Smooth muscle cell of bladder (primary cell): ENCODE measurements at places on chromosomes 7 and 10. TPM values are rescaled to one million over a fixed set of nuclear protein-coding genes. Genes with fewer than 3 reads are reported as not detected.

The PTPRZ1 gene
- total RNA-seq, result not detected in 2 replicates

The GRID2IP gene
- not detected in 2 replicates for total RNA-seq

The TBC1D12 gene
- total RNA-seq, result 11.7 and 13.9 TPM in 2 replicates

The FAM107B gene
- total RNA-seq, result 16.2 and 16.8 TPM in 2 replicates

The WDFY4 gene
- not detected in 2 replicates for total RNA-seq

The TAX1BP1 gene
- total RNA-seq, result 100.0 and 123 TPM in 2 replicates

The NPC1L1 gene
- 0.09 and 0.14 TPM in 2 replicates for total RNA-seq

The PDE6C gene
- total RNA-seq, result not detected in 2 replicates

The SPRN gene
- total RNA-seq, result 0.43 and 0.46 TPM in 2 replicates

The NACAD gene
- total RNA-seq, result 0.71 and 0.83 TPM in 2 replicates

The NAT16 gene
- total RNA-seq, result not detected in 2 replicates

The USP6NL gene
- total RNA-seq, result 8.1 and 8.7 TPM in 2 replicates

The RASA4B gene
- total RNA-seq, result 1.8 and 2.0 TPM in 2 replicates

The ADCY1 gene
- 0.18 and 0.28 TPM in 2 replicates for total RNA-seq

The C7orf57 gene
- total RNA-seq, result not detected in 2 replicates

The UNC5B gene
- total RNA-seq, result 22.0 and 24.2 TPM in 2 replicates
